ENCODE measurements at places on chromosomes 11 and 22. TPM values are rescaled to one million over a fixed set of nuclear protein-coding genes. Genes with fewer than 3 reads are reported as not detected.

The OR51Q1 gene
- not detected for total RNA-seq

- peak; percentile 39 for DNase-seq
These were observed 16.2 kb upstream of the SHANK3 start for GRCh38 chr22:50656122-50657070.

The LRRC74B gene
- not detected for total RNA-seq

The SAA1 gene
- total RNA-seq = not detected

The LRRN4CL gene
- total RNA-seq = 1.0 TPM

- DNase-seq = no peak
These were observed 22.3 kb upstream of the NRGN start for GRCh38 chr11:124717421-124717785.

- no peak for DNase-seq
These were observed 631.4 kb upstream of the KIRREL3 start for GRCh38 chr11:127631974-127632373.

DNA sequence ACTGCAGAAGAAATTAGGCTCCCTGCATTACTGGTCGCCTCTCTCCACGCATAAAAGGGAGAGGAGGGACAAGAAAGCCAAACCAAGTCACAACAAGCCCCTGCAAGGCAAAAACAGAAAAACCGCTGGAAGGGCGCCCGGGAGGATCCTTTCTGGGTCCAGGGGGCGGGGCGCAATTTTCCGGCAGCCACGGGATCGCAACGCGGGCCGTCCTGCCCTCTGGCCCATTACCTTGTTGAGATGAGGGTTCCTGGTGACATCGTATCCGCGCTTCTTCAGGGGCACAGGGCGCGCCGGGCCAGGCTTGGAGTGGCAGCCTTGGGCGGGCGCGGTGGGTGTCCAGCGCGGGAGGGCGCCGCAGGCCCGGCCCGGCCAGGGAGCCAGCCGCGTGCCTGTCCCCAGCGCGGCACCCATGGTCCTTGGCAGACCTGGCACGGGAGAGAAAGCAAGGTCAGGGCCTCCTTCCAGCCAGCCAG, 847 bp downstream of the ME3 start:
- DNase-seq = no peak

GRCh38 chr11:116310226-116310625, 462.6 kb downstream of the BUD13 start:
- no peak for DNase-seq

GRCh38 chr11:43447151-43447550, 88.4 kb downstream of the TTC17 start:
- DNase-seq = no peak

The ADM2 gene
- total RNA-seq = 10.2 TPM

GRCh38 chr22:43110444-43110926, at the start of gene BIK:
TSS of gene BIK (plus strand) at chr22:43110750. CDS start at chr22:43124023, 13,273 bp downstream.
- DNase-seq = no peak

DNA sequence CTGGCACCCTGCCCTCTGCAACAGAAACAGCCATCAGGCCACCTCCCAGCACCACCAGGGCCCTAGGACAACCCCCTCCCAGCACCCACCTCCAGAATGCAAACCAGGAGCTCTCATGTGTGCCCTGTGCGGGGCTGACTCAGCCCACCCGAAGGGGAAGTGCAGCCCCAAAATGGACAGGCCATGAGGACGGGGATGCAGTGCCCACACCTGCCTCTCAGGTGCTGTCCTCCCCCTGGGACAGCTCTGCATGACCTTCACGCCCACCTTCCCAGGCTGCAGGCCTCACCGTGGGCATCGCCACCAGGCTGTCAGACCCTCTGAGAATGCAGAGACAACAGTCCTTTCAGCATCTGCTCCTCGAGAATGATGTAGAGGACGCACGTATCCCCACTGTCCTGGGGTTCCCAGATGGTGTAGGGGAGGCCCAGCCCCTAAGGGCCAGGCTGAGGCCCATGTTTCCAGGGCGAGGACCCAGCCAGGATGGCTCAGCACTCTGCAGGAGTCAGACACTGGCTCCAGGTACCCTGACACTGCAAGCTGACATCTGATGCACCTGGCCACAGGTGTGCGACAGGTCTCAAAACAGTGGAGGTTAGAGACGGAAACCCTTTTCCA, 13.5 kb downstream of the MOB2 start:
- no peak for DNase-seq

The F2 gene
- 12.1 TPM for total RNA-seq

DNA sequence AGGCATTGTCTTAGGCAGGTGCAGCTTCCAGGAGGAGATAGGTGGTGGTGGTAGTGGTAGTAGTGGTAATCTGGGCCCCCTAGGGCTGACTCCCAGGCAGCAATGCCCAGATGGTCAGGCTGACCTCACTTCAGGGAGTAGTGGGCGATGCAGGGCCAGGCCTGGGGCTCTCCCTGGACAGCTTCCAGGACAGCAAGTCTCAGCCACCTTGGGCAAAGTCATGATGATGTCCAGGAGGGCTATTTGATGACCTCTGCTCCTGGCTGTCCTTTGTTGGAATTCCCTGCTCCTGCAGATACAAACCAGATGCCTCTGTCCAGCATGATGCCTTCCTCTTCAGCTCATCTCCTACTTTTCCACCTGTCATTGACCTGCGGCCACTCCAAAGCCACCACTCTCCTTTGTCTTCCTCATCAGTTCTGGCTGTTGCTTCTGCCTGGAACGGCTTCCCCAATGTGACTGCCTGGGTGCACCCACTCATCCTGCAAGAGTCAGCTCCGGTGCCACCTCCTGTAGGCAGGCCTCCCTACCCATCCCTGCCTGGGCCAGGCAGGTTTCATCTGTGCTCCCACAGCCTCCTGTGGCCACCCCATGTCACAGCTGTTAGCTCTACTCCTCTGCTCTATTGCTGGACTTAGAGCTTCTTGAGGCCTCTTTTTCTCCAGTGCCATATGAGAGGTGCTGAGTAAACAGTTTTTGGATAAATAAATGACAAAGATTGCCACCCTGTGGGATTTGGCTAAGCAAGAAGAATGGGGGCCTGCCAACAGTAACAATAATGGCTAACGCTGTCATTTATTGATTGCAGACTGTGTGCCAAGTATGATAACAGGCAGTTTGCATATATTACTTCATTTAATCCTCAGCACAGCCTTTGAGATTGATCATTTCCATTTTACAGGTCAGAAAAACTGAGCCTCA, 172.9 kb upstream of the NECTIN1 start:
- no peak for DNase-seq

- no peak for DNase-seq
These were observed 47.5 kb upstream of the RASSF10 start for GRCh38 chr11:12961615-12962014.

The PGA5 gene
- total RNA-seq = 2.9 TPM

DNA sequence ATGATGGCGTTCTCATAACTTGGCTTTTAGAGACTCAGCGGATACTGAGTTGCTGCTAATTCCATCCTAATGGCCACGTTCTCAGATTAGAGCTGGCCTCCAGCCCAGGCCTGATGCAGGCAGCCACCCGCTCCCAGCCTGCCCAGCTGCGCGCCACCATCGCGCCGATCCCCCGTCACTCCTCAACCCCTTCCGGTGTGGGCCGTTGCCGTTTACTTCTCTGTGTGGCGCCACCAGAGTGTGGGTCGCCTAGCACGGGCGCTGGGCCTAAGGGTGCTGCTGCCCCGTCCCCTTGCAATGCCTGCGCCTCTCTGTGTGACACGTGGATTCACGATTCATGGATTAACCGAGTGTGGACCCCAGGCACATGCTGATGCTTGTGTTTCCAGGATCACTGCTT, 1116.0 kb downstream of the BRD1 start:
- no peak for DNase-seq

DNA sequence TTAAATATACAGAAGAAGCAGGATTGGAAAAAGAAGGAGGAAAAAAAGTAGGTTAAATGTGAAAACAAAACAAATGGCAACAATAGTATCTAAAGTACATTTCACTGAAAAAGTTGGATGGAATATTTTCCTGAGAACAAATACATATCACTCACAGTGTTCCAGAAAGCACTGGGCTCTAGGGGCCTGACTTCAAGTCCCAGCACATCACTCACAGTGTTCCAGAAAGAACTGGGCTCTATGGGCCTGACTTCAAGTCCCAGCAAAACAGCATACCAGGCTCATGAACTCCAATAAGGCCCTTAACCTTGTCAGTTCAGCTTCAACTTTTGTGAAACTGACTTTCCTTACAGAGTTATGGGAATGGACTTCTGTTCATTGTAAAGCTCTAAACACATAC, 46.0 kb upstream of the CCDC34 start:
- DNase-seq = no peak

- DNase-seq = peak; percentile 83
These were observed 1.7 kb downstream of the ADAMTS15 start for GRCh38 chr11:130449996-130450769.

The CYTH4 gene
- not detected for total RNA-seq

DNA sequence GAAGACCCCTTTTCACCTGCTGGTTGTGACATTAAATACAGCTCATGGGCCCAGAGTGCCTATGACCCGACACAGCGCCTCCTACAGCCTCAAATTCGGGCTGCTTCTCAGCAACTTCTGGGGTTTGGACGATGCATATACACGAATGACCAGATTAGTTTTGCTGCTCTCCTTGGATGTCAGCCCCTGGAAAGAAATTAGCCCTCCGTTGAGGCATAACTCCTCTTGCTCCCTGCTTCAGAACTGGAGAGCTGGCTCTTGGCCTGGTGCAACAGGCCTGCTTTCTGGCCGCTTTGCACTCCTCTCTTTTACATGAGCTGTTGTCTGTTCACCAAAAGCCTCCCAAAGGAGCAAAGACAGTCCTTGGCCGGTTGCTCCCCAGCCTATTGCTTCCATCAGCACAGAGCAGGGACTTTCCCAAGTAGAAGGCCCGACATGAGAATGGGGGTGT, 3.3 kb downstream of the TECTA start:
- DNase-seq = no peak

GRCh38 chr22:46040471-46041465, 63.8 kb upstream of the WNT7B start:
- no peak for DNase-seq

The CRYBB3 gene
- not detected for total RNA-seq

GRCh38 chr22:43326331-43327156, 16.6 kb downstream of the SCUBE1 start:
- DNase-seq = no peak

The FGF3 gene
- total RNA-seq = not detected

GRCh38 chr11:128559496-128560103, 27.8 kb downstream of the ETS1 start:
- no peak for DNase-seq

DNA sequence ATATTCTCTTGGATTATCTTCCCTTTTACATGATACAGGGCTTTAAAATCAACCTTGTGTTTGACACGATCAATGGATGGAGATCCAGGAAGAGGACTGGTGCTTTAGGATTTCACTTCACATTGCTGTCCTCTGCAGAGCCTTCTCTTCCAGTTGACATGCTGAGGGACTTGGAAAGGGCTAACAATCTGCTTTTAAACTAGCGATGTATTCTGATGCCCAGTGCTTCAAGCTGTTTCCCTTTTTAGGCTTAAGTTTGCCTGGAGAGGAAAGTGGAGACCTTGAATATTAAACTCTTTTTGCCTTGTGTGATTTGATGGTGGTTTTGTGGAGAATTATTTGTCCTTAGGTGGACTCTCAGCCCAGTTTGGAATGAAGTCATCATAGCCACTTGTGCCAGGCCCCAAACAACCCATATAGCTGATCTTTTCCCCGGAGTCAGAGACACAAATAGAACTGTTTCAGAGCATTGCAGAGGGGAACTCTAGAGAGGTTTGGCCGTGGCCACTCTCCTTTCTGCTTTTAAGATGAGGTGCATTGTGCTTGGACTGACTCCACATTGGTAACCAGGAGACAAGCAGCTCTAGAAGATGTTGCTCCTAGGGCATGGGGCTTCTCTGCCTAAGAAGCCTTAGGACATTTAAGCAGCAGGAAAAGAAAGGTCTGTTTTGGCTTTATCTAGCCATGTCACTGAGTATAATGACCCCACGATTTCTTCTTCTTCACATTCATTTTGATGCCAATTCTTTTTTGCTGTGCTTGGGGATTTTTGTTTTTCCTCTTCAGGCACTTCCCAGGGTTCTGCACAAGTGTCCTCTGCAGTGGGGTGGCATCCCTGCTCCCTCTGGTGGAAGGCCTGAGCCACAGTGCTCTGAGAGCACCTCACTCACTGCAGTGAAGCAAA, 152.8 kb downstream of the NCAM1 start:
- DNase-seq = no peak
